Stimulated activated CD8-positive, alpha-beta memory T cell treated with anti-CD3 and anti-CD28 coated beads, Interleukin-2, amount 100 ng/mL, for 1 hour (primary cell): ENCODE measurements at places on chromosomes 4 and X.

- DNase-seq = no peak
Measured at GRCh38 chr4:44861756-44862155, 135.4 kb upstream of the GNPDA2 start.

DNA sequence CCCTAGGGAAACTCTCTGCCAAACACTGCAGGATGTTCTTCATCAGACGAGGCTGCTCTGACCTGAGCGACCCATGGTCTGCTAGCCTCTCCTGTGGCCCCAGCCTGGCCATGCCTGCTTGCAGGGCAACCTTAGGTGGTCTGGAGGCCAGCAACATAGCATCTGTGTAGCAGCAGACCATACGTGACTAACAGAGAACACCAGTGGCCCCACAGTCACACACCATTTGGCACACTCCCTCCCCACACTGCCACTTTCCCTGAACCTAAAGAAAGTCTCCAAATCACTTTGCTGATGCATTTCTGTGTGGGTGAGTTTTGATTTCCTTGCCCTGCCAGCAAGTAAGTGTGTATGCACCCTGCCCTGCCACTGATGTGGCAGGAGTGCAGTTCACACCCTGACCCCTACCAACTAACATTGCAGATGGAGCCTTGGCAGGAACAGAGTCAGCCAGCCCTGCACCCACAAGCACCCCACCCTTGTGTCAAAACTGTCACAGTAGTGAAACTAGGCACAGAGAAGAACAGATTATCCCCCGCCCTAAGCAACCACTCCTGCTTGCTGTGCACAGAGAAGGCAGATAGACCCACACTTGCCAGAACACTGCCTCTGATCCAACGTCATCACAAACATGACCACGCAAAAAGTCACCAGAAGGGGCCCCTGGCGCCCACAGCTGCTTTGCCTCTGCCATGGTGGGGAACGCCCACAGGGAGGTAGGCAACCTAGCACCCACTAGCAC lies 249.1 kb downstream of the SPIN4 start:
- DNase-seq = no peak

GRCh38 chr4:155692361-155692760 lies 25.7 kb downstream of the GUCY1A1 start:
- DNase-seq = no peak

DNA sequence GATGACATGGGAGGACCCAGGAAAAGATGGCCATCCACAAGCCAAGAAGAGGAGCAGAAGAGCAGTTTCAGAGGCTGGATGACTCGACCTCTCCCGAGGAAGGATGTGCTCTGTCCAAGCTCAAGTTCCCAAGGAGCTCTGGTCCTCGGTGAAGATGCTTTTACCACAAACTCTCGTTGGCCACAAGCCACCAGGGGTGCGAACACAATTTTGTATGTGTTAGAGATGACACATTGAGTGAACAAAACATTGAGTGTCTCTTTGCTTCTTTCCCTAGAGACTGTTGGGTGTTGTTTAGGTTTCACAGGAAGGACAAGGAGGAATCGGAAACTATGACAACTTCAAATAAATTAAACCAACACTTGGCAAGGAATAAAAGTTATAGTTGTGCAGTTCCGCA lies 26.3 kb downstream of the FGFBP1 start:
- DNase-seq = no peak

GRCh38 chr4:185020293-185020808 lies 2.1 kb downstream of the HELT start:
- no peak for DNase-seq

DNA sequence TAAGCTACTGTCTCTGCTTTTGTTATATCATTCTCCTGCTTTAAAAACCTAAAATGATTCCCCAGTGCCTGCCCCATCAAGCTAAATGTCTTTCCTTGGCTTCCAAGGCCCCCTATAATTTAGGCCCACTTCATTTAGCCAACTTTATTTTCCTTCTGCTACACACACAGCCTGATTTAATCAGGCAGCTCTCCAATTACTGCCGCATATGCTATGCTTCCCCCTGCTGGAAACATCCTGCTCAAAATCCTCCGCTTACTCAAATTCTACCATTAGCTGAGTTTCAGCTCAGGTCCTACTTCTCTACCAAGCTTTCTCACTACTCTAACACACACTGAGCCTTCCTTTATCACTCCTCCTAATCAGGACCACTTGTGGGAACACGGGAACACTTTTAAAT lies 17.0 kb downstream of the LAMP2 start:
- no peak for DNase-seq

DNA sequence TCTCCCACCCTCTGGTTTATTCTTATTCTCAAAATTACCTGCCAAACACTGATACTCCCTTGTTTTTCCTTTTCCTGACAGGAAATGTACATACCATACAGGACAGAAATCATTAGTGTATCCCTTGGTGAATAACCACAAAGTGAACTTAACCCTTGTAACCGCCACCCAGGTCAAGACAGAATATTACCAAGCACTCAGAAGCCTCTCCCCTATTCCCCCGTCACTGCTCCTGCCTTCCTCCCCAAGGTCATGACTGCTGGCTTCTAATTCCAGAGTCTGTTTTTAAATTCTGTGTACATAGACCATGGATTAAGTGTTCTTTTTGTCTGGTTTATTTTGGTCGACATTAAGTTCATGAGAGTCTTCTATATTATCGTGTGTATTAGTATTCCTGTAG lies 37.7 kb downstream of the HTT start:
- DNase-seq = no peak

DNA sequence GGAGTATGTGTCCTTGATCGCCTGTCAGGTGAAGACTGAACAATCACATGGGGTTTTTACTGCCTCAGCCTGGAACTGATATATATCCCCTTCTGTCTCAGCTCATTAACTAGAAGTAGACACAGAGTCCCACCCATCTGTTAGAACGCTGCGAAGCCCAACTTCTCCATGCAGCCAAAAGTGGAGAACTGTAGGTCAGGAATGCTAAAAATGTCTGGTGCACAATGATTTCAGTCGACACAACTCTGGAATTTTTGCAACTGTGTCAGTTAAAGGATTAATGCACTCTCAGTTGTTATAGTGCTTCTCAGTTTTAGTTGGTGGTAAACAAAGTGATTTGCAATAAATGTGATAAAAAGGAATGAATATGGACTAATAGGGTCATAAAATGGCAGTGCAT lies 287.2 kb downstream of the INPP4B start:
- no peak for DNase-seq

GRCh38 chr4:120130786-120131185 lies 64.1 kb upstream of the MAD2L1 start:
- no peak for DNase-seq

DNA sequence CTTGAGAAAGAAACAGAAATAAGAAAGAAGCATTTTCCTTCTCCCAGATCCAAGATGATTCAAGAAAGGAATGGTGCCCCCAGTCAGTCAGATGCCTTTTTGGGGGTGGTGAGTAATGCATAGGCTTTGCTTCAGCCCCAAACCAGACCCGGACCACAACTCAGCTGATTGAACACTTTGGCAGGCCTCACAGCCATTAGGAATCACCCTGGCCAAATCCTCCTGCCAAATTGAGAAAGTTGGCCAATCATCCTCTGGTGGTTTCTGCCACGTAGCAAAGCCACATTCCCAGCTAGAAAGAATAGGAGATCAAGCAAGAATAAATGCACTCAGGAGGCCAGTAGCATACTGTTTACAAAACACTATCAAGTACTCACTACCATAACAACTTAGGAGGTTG lies 33.7 kb downstream of the FRMD7 start:
- DNase-seq = no peak

DNA sequence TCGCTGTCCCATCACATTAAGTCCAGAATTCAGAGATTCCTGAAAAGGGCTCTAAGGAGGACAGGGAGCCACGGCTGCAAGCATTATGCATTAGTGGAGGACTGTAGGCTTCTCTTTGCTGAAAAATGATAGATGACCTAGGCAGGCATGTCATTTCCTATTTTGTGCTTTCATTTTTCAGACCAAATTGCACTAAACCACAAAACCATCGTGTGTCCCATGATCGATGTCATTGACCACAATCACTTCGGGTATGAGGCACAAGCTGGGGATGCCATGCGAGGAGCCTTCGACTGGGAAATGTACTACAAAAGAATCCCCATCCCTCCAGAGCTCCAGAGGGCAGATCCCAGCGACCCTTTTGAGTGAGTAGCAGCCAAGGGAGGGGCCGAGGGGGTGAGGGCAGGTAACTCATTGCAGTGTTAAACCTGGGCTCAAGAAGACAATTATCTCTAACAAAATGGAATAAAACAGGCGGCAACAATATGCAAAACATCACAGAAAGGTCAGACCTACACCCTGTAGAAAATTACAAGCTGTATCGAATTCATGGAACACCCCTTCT lies 355.2 kb upstream of the GALNT7 start:
- no peak for DNase-seq

DNA sequence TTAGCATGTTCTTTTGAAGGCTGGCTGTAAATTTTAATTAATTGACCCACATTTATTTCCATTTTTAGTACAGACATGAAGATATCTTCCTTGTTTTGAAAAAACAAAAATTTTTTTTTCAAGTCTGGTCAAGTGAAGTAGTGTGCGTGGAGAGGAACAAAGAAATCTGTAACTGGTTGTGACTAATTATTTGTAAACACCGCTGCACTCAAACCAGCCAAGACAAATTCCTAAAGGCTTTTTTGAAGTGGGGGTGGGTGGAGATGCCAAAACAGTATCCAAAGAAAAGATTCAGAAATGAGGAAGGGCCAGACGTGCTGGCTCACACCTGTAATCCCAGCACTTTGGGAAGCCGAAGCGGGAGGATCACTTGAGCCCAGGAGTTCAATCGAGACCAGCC lies 88.3 kb downstream of the SHROOM2 start:
- no peak for DNase-seq

DNA sequence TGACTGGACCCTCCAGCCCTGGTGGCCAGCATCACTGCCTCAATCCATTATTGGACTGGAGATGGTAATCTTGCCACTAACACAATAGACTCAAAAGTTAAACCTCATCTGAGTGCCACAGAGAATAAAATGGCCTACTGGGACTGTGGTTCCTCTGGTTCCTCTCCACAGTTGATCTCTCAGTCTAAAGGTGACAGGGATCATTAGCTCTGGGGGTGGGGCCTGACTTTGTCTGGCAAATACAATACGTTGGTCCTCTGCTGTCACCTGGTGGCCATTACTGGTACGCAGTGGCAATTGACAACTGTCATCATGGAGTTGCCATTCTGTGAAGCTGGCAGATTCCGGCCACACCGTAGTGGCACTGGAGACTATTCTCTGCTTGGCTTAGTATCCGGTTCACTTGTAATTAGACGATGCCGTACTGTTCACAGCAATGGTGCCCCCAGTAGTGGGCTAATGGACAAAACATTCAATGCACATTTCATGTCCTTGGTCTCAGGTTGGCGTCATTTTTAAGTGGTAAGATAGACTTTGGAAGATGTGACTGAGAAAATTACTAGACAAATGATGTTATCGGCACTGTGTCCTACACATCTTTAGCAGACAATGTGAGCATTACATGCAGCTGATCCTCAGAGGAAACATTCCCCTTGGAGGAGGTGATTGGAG lies 6.7 kb downstream of the FGFBP2 start:
- peak; percentile 57 for DNase-seq

- no peak for DNase-seq
Measured at GRCh38 chrX:12480956-12481355, 310.3 kb upstream of the PRPS2 start.

GRCh38 chr4:17773135-17773698 lies 8.2 kb downstream of the FAM184B start:
- no peak for DNase-seq

GRCh38 chrX:23907111-23907497 lies 634 bp downstream of the APOO start:
- no peak for DNase-seq

GRCh38 chrX:48511560-48511959 lies 2.8 kb downstream of the PORCN start:
- no peak for DNase-seq

GRCh38 chrX:19695884-19696283 lies 180.6 kb upstream of the MAP3K15 start:
- DNase-seq = no peak

GRCh38 chr4:115433491-115433890 lies 320.1 kb upstream of the NDST4 start:
- DNase-seq = no peak

DNA sequence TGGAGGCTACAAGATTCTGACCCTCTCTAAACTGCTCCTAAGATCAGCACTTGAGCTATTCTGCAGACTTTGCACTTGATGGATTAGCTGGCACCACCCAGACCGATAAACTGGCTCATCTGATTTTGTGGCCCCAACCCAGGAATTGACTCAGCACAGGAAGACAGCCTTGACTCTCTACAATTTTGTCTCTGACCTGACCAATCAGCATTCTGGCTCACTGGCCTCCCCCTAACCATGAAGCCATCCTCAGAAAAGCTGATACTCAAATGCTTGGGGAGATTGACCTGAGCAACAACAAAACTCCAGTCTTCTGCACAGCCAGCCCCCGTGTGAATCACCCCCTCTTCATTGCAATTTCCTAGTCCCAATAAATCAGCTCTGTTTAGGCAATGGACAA lies 195.4 kb upstream of the PPP1R2C start:
- no peak for DNase-seq

DNA sequence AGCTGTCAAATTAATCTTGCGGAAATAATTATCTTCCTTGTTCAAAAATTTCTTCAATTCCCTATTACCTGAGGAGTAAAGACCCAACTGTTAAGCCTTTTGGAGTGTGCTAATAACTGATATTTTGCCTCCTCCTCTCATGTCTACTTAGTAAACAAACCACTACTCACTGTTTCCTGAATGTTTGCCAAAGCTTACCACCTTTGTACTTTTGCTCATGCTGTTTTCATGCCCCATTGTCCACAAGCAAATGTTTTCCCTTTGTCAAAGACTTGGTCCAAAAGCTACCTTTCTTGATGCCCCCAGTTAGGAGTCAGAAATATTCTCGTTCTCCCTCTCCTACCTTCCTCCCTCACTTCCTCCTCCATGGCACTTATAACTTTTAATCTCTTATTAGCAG lies 226.1 kb downstream of the ENOX2 start:
- DNase-seq = no peak

GRCh38 chr4:152081024-152081423 lies 320.2 kb upstream of the GATB start:
- no peak for DNase-seq

GRCh38 chr4:4182835-4183568 lies 43.7 kb downstream of the OTOP1 start:
- DNase-seq = no peak

- DNase-seq = no peak
Measured at GRCh38 chr4:92163348-92163747, 140.4 kb upstream of the GRID2 start.

GRCh38 chrX:74925225-74926088 lies at the start of gene NEXMIF:
Gene NEXMIF, minus strand, starts transcription at chrX:74925452.
- no peak for DNase-seq

DNA sequence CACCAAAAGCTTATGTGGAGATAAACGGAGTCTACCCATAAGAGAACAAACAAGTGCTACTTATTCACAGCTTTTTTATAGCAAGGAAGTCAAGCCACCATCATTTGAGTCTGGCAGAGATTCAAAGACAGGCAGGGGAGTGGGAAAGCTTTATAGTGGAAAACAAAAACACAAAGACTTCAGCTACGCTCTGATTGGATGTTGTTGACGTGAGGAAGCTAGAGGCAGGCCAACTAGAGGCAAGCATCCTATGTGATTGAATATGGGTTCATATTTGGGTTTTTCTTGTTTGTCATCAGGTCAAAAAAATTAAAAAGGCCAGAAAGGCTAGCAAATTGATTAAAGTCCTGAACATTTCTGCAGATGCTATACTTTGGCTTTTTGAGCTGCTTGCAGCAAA lies 719 bp upstream of the TCEAL4 start:
- no peak for DNase-seq

- no peak for DNase-seq
Measured at GRCh38 chrX:136227948-136228838, 23.0 kb downstream of the MAP7D3 start.
